ENCODE measurements at places on chromosomes 11 and 22. TPM values are rescaled to one million over a fixed set of nuclear protein-coding genes. Genes with fewer than 3 reads are reported as not detected.

The OR6A2 gene
- polyA plus RNA-seq, result 0.03 TPM

The CDC42EP1 gene
- polyA plus RNA-seq, result 10.6 TPM

The SPCS2 gene
- polyA plus RNA-seq, result 97.9 TPM

The SLC6A5 gene
- not detected for polyA plus RNA-seq

Data from fibroblast of lung (primary cell).